Foreskin melanocyte (primary cell): ENCODE measurements at places on chromosomes 2 and 18.

- DNase-seq = no peak
These were observed 188.9 kb downstream of the CMPK2 start for GRCh38 chr2:6676776-6677175.

DNA sequence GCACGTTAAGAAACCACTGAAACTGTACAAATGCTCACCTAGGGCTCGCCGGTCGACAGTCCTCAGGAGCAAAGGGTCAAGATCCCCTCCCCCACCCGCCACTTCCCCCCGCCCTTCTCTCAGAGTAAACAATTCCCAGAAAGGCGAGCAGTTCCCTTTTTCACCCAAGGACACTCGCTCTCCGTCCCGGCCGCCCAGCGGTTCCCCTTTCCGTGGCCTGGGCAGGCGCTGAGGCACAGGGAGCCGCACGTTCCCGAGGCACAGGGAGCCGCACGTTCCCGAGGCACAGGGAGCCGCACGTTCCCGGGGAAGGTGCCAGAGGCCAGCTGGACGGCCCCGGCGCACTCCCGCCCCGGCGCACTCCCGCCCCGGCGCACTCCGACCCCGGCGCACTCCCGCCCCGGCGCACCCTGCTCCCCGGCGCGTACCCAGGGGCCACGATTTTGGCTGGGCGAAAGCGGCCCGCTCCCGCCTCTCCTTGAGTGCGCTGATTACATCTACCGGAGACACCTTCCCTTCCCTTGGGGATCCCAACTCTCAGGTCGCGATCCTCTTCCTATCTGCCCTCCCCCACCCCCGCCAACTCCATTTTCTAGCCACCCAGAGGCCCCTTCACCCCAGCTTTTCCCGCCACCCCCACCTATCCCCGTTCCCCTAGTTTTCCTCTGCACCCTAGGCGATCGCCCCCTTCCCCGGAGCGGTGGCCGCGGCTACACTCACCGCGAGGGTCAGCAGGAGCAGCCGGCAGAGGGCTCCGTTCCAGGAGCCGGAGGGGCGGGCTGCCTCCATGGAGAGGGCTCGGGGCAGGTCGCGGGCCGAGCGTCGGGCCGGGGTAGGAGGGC lies 817 bp downstream of the DSC2 start:
- DNase-seq = no peak

GRCh38 chr2:50951437-50951836 lies 80.5 kb downstream of the NRXN1 start:
- no peak for DNase-seq

DNA sequence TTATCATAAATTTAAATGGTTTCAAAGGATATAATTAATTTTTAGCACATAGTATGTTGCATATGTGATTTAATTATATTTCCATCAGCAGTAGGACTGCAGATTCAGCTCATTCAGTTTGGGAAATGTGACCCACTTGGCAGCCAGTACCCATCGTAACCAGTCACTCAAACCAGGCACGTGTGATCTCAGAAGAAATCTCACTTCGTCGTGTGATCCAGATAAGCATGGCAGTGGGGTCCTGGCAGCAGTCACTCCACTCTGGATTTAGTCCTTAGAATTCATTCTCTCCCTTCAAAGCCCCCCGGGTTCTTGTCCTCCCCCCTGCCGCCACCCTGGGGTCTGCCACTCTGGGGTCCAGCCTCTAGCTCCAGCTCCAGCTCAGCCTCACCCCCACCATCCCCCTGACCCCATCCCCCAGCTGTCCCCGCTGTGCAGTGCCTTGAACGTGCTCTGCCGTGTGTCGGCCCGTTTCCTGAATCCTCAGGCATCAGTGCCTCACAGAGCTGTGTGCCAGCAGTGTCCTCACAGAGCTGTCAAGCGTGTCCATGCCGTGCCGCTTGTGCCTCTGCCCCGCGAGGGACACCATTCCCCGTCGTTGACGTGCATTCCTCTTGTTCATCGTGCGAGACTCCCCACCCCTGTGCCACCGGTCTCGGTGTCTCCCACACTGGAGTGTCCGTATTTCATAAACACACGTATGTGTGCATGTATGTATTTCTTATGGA lies 34.8 kb downstream of the TRAPPC12 start:
- DNase-seq = no peak

- no peak for DNase-seq
These were observed 758.1 kb upstream of the DDX18 start for GRCh38 chr2:117056376-117056748.

GRCh38 chr18:23133860-23134779 lies 1.2 kb upstream of the CABLES1 start:
- no peak for DNase-seq

- DNase-seq = no peak
These were observed 39.8 kb downstream of the LYPD6 start for GRCh38 chr2:149370061-149370775.

DNA sequence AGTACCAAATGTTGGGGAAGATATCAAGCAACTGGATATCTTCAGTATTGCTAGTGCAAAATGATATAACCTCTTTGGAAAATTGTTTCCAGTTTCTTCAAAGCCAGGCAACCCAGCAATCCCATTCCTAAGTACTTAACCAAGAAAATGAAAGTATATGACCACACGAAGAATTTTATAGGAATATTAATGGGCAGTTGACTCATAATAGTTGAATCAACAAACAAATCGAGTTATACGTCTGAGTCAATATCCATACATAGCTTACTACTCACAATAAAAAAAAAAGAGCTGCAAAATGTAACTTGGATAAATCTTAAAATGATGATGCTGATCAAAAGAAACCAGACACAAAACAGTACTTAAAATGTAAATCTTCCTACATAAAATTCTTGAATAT lies 810.4 kb downstream of the METTL4 start:
- DNase-seq = no peak

DNA sequence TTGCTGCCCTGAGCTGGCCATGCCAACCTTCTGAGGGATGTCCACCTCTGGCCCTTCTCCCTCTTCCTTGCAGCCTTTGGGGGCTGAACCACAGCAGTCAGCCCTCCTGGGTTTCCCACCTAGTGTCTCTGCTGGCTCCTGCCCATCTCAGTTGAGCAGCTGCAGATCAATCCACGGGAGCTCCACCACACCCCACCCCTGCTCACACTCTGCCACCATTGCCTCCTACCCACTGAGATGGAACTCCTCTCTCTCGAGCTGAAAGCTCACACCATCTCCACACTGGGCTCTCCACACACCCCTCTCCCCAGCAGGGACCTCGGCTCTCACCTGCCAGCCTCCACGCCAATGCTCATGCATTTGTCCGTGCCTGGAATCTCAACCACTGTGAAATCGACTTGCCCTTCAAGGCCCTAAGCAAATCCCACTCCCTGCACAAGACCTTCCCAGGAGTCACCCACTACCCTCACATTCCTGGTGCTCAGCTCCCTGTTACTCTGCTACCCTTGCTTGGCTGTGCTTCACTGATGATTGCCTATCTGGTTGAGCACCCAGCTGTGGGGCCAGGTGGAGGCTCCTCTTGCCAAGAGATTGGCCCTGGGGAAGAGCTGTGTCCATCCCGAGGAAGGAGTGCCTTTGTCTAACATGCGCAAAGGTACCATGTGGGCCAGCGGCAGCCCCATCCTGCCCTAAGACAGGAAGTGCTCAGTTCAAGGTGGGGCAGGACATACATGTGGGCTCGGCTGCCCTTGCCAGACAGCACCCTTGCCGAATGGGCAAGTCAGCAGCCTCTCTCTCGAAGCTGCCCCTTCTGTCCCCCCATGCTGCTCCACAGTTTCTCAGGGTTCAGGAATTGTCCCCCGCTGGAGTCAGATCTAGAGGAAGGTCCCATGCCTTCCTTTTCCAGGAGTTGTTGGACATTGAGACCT lies 208.7 kb downstream of the CYP26B1 start:
- DNase-seq = no peak

GRCh38 chr2:45734952-45735351 lies 83.5 kb downstream of the PRKCE start:
- no peak for DNase-seq

DNA sequence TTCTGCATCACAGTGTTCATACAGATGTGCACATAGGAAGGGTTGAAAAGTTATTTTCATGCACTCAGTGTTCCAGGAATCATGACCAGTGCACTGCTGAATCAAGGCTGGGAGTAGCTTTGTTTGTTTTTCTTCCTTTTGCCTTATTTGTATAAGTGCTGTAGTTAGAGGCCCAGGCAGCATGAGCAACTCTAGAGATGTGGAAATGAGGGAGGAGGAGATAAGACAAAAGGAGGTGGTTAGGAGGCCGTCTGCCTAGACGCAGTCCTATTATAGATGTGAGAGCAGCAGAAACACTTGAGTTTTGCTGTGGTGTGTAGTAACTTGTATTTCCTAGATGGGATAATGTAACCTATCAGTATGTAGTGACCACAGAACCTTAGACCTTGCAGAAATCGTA lies 264.3 kb upstream of the RASGRP3 start:
- no peak for DNase-seq

- DNase-seq = no peak
These were observed 130.2 kb upstream of the ID2 start for GRCh38 chr2:8551622-8552074.
